ENCODE measurements at places on chromosomes 16 and 17.

- DNase-seq = no peak
These were observed 450.3 kb upstream of the CDH11 start for GRCh38 chr16:65572156-65572555.

DNA sequence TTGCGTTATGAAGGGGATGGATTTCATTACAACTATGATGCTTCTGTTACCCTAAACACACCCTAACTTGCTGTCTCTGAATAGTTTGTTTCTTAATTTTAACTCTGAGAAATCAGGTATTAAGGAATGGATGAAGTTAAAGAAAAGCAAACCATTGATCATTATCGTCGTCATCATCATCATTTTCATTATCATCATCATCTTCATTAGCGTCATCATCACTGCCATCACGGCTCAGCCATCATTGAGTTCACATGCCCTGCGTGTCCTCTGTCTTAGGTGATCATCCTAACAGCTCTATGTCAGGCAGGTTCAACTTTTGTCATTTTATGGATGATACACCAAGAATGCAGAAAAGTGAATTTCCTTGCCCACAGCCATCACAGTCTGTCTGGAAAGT, 477.5 kb upstream of the EEF2KMT start:
- no peak for DNase-seq

GRCh38 chr16:48132696-48133095, 23.1 kb downstream of the ABCC12 start:
- DNase-seq = no peak

DNA sequence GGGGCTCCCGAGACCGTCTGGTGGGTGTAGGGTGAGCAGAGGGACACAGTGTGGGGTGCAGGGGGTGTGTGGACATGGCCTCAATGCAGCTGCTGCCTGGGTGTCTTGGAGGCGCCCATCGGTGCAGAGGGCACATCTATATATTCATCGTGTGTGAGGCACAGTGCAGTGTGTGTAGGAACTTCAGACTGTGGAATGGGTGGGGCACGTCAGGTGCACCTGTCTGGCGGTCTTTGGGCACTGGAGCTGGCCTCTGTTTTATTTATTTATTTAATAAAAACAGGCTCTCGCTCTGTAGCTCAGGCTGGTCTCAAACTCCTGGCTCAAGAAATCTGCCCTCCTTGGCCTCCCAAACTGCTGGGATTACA, 16.8 kb downstream of the LASP1 start:
- DNase-seq = no peak

GRCh38 chr17:2188971-2189630, 114.5 kb downstream of the SMG6 start:
- DNase-seq = no peak

- DNase-seq = no peak
These were observed 8.9 kb downstream of the HSD17B2 start for GRCh38 chr16:82043680-82044584.

DNA sequence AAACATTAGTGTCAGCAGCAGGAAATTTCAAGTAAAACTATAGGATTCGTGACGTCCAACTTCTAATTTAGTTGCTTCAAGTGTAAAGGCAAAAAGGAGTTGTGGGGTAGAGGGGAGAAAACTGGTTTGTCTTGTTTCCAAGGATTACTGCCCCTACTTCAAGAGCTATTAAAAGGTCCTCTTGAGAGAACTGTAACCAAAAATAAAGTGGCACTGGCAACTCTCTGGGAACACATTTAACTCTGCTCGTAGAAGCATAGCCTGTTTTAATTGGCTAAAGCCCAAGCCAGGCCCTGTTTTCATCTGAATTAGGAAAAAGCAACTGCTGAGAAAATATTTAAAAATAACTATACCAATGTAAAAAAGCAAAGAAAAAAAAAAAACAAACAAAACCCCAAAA, 51.8 kb upstream of the AKAP1 start:
- DNase-seq = no peak

DNA sequence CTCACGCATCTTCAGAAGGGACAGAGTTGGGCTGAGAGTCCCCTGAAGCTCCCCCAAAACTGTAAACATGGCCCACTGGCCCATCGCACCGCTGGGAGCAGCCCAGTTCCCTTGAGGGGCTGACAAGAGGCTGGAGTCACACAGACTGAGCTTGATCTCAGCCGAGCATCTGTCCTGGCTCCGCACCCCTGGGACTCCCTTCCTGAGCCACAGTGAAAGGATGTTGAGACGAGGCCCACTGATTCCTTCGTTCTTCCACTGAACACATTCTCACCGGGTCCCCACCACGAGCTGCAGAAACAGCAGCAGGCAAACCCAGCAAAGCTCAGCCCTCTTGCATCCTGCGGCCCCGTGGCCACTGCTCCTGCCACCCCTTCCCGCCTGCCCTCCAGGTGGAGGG, 145.9 kb upstream of the CIBAR2 start:
- no peak for DNase-seq

DNA sequence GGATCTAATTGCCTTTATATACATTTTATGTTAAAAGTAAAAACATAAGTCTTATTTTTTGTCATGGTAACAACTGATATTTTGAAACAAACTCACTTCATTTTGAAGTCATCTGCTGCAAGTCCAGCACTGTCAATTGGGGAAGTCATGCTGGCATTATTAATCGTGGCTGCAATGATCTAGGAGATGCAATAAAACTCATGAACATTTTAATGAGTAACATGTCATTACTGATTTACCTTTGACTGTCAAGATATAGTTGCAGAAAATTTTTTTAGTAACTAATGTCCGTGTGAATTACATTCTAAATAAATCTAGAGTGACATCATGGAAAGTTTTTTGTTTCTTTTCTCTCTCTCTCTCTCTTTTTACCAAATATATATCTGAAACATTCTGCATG, 17.3 kb upstream of the KRT24 start:
- no peak for DNase-seq

DNA sequence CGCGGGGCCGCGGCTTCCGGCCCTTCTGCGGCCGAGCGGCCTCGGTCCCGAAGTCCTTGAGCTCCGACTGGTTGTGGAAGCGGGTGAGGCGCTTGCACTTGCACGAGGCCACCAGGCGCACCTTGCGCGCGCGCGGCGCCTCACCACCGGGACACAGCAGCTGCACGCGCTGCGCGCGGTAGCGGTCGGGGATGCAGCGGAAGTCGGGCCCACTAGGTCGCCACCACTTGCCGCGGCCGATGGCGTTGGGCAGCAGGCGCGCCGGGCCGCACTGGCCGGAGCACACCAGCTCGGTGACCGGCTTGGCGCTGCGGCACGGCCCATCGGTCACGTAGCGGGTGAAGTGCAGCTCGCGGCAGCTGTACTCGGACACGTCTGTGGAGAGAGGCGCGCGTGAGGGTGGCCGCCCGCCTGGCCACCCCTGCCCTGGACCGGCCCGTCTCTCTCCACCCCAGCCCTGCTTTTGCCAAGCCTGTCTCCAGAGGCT, 3.2 kb downstream of the SOST start:
- DNase-seq = no peak

DNA sequence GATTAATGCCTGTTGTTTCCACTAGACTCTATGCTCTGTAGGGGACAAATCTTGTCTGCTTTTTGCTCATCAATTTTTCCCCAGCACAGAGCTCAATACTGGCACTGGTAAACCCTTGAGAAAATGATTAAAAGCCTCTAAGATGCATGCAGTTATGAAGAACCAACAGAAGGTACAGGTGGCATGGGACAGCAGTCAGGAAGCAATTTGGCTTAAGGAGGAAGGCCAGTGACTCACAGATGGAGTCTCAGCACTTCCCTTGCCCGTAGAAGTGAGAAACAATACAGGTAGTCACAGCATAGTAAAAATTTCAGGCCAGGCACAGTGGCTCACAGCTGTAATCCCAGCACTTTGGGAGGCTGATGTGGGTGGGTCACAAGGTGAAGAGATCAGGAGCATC, 504.7 kb upstream of the RBFOX1 start:
- DNase-seq = no peak

- peak; percentile 78 for DNase-seq
These were observed 2.9 kb upstream of the SCIMP start for GRCh38 chr17:5237541-5238016.

GRCh38 chr17:32302860-32303649, 37.4 kb downstream of the RHBDL3 start:
- DNase-seq = peak; percentile 91

DNA sequence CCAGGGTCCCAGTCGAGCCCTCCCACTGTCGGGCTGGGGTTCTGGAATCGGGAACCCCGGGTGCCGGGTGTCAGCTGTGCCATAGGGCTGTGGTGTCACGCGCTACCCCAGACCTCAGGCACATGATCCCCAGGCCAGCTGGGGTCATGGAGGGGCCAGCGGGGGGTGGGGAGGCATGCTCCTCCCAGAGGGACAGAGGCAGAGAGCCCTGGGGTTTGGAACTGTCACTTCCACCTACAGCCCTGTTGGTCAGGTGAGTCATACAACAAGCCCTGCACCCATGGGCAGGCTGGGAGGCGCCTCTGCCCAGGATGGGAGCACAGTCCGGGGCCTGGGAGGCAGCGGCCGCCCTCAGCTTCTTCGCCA, 63.0 kb downstream of the BAIAP2 start:
- no peak for DNase-seq

GRCh38 chr17:79203016-79203415, 128.4 kb downstream of the ENGASE start:
- no peak for DNase-seq

- no peak for DNase-seq
These were observed 525.6 kb downstream of the MAF start for GRCh38 chr16:79074951-79075350.

- DNase-seq = peak; percentile 87
These were observed 45.0 kb downstream of the B9D1 start for GRCh38 chr17:19317359-19318095.

DNA sequence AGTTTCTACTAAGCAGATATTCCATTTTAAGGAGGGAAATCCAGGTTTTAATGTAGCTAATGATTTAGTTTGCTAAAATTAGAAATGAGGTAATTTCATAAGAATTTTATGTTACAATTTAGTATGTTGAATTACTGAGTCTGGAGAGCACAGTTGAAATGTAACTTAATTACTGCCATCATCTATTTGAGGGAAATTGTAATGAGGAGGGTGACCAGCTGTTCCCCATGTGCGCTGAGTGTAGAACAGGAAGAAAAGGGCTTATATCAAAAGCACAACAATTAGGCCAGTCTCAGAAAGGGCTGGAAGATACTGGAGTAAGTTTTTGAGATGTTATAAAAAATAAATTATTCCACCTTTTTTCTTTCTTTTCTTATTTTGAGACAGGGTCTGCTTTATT, 735.1 kb upstream of the GOT2 start:
- DNase-seq = no peak

DNA sequence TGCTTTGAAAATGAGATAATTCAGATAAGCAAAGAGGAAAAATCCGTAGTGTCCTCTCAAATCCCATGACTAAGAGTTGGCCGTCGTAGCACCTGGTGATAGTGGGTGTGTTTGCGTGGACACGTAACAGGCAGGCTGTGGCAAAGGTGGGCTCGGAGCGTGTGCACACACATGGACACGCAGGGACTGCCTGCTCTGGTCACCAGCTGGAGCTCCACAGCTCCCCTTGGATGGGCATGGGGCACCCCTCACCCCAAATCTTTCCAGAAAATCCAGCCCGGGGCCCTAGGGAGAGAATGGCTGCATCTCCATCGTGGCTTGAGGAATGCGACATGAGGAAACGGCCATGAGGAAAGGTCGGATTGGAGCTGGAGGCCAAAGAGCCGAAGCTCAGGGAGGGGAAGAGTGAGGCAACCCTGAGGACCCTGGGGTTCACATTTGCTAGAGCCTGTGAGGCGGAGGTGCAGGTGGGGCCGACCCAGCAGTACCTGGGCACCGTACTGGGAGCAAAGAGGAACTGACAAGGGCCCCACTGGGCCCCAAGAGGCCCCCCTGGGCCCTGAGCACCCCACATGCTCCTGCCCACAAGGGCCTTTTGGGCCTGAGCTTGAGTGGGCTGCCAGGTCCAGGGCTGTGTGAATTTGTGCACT, 51.6 kb downstream of the DNAH17 start:
- no peak for DNase-seq

GRCh38 chr17:15434956-15435355, 32.5 kb downstream of the CDRT4 start:
- no peak for DNase-seq

GRCh38 chr17:29840884-29841283, 89.1 kb downstream of the SSH2 start:
- DNase-seq = no peak

- peak; percentile 8 for DNase-seq
These were observed 3.3 kb downstream of the CARMIL2 start for GRCh38 chr16:67648088-67648763.

DNA sequence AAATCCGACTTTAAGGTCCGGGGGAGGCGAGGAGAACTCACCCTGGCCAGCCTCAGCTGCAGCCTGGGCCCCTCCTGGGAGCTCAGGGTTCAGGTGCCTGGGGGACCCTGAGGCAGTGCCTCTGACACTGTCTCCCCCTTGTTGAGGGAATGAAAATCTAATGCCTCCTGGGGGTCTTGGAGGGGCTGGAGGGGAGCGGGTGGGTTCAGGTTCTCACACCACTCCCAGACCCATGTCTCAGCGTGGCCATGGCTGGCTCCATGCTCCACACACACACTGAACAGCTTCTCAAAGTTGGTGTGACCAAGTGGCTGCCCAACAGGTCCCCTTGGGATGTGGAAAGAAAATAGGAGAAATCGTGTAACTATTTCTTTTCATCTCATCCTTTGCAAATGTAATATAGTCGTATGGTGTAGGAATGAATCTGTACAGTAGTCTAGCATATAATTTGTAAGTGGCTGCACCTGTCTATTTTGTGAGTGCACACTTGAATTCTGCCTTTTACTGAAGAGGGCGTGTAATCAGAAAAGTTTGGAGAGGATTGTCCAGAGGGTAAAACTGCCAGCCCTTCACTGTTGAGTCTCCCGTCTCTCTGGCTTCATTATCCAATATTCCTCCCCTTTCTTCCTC, 788 bp upstream of the PRCD start:
- no peak for DNase-seq

DNA sequence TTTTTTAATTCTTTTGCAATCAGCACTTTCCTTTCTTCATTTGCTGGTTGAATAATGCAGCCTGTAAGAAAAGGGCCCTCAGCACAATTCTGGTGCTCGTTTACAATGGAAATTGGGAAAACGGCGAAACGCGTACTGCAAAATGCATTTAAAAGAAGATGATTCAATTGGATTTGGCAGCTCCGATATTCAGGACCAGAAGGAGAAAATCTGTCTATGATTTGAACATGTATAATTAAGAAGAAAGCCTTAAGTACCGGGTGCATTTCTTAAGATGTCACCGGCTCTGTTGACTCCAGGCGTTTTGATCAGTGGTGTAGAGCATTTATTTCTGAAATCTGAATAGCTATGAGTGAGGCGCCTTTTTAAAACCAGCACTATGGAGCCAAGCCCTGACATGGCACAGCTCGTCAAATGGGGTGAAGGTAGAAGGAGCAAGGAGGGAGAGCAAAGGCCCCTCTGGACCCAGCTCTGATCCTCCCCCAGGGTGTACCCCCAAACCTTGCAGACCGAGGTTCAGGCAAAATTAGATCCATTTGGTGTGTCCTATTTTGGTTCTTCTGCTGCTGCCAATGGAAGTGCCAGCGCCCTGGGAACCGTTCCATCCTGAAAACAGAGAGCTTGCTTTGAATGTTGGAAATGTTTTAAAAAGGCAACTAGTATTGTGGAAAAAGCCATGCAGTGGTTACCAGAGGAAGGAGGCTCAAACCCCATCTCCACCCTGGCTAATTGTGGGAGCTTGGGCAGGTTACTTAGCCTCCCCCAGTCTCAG, 161.4 kb upstream of the RPL38 start:
- no peak for DNase-seq

- DNase-seq = no peak
These were observed 1387.9 kb downstream of the CDH8 start for GRCh38 chr16:60648290-60648689.

All from HAP-1 (cell line).